ENCODE measurements at places on chromosomes 12 and 14. TPM values are rescaled to one million over a fixed set of nuclear protein-coding genes. Genes with fewer than 3 reads are reported as not detected.

ALDH2 gene
- polyA plus RNA-seq = 44.5 TPM

DNA sequence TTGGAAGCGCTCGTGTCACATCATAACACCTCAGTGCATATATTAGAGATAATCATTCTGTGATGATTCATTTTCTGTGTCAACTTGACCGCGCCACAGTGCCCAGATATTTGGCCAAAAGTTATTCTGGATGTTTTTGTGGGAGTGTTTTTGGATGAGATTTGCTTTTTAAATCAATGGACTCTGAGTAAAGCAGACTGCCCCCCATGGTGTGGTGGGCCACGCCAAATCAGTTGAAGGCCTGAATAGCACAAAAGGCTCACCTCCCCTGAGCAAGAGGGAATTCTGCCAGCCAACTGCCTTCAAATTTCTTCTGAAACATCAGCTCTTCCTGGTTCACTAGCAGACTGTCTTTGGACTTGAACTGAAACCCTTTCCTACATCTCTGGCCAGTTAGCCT lies 24.6 kb upstream of the MAP3K9 start:
- no peak for DNase-seq

DNA sequence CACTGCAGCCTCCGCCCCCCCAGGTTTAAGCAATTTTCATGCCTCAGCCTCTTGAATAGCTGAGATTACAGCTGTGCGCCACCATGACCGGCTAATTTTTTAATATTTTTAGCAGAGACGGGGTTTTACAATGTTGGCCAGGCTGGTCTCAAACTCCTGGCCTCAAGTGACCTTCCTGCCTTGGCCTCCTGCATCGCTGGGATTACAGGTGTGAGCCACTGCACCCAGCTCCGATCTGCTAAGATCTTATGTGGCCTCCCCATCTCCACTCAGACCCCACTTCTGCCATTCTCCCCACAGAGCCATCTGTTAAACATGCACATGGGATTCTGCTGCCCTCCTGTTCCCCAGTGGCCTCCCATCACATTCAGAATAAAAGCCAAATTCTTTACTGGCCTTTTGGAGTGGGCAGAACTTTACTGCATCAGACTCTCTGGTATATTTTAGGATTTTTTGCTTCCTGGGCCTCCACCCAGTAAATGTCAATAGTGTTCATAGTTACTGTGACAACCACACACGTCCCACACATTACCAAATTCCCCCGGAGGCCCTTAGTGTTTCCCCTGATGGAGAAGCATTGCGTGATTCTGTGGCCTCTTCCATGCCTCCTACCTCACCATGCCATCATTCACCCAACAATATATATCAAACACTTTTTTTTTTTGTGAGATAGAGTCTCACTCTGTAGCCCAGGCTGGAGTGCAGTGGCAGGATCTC lies 96.3 kb downstream of the PTPN11 start:
- peak; percentile 1 for DNase-seq

DNA sequence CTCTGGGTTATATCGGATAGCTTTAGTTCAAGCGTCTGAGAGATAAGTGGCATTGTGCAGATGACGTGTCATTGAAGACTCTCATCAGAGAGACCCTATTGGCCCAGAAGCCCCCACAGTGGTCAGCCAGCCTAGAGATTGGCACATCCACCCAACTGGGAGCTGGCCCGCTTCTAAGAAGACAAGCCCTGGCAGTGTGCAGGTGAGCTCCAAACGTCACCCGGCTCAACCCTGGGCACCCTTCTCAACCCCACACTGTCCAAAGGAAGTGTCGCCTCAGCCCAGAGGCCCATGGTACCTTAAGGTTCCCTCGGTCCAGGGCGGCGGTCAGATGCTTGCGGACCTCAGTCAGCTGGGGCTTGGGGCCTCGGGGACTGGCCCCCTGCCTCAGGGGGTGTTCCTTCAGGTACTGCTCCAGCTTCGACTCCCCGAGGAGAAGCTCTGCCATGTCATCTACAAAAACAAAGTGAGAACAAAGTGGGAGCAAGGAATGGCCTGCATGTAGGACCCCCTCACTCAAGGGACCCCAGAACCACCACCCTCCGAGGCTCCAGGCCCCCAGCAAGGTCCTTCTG lies 30.3 kb downstream of the TTC7B start:
- no peak for DNase-seq

TAS2R7 gene
- not detected for polyA plus RNA-seq

VRTN gene
- polyA plus RNA-seq = not detected

DNA sequence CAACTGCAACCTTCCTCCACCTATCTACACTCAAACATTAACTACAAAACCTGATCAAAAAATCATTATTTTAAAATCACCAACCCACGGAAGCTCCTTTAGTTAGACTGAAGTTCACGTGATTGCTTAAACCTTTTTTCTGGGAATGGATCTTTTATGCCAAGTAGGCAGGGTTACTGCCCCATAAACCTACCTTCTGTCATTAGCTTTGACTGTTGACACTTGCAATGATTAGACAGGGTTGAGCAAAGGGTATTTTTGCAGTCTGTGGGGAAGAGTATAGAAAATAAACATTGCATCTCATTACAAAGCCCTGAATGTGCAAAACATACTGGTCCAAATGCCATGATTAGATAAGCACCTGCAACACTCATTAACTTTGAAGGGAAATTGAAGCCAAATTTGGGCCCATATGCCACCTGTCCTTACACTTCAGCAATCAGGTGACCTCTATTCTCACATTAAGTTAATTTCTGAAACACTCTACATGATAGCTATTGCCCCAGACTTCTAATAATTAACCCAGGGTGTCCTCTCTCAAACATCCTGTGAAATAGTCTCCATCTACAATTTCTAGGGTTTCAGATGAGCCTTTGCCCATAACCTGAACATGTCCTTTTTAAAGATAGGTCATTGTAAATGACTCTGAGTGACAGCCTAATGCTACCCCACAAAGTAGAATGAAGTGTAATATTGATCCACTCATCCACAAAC lies 156.0 kb upstream of the PLEKHG7 start:
- no peak for DNase-seq

GRCh38 chr14:66234411-66234810 lies 251.8 kb upstream of the CCDC196 start:
- no peak for DNase-seq

- DNase-seq = no peak
Measured at GRCh38 chr12:119841433-119842210, 35.5 kb downstream of the CIT start.

ETV6 gene
- polyA plus RNA-seq = 10.7 TPM

- no peak for DNase-seq
Measured at GRCh38 chr12:102521662-102522277, 41.4 kb upstream of the IGF1 start.

DNA sequence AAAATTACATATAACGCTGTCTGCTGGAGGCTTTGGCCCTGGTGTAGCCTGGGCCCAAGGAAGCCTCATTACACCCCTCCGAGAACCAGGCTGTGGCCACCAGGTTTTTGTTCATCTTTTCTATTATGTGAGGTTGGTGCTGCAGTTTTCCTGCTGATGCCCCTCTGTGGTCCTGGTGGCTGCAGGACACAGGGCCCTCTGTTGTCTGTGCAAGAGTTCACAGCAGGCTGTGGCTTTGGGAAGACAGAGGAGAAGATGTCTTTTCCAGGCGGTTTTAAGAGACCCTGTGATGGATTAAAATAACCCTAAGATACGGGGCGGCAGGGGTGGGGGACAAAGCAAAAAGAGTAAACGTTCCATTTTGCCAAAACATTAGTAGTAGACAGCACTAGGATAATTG lies 121.5 kb downstream of the ADGRD1 start:
- DNase-seq = no peak

DNA sequence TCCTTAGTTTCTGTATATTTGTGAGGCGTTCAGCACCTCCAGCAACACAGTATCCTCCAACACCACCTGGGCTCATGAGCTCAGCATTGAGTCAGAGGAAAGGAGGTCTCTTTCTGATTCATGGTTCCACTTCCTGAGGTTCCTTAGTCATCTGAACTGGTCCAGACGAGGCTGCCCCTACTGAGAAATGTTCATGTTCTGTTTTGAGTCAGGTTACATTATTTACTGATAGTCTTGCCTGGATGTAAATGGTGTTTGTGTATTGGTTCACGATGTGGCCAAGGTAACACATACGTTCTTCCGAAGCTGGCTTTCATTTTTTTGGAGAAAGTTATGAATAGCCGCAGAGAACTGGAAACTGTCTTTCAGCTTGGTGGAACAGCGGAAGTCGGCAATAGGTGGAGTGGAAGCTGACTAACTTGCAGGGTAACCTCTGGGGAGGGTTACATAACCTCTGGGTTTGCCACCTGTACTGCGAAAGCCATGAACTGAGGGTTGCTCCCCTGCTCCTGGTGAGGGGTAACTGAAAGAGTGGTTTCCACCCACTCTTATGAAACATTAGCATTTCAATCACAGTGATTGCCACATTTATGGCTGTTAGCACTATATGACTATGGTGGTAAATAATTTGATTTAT lies 42.2 kb upstream of the MANSC4 start:
- DNase-seq = no peak

DNA sequence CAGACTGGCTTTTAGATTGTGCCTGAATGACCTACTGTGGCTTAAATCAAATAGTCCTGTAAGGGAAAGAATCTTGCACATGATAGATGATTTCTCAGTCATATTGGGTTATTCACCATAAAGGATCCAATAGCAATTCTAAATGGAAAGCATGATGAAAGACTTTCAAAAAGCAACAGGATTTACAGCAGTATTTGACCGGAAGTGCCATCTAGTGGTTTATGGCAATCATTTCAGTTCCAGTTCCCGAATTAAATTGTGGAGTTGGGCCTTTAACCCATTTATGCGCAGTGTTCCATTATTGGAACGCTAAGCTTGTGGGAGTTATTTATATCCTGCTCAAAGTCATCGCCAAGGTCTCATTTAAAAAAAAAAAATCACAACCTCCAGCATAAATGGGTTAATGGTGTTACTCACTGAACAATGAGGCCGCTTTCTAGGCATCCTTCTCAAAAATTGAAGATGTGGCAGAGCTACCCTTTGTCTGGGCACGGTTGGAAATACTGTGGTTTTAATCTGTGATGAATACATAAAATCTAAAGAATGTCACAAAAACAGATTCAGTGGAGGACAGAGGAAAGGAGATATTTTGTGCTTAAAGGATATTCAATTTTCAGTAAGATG lies 60.8 kb upstream of the REP15 start:
- DNase-seq = no peak

DNA sequence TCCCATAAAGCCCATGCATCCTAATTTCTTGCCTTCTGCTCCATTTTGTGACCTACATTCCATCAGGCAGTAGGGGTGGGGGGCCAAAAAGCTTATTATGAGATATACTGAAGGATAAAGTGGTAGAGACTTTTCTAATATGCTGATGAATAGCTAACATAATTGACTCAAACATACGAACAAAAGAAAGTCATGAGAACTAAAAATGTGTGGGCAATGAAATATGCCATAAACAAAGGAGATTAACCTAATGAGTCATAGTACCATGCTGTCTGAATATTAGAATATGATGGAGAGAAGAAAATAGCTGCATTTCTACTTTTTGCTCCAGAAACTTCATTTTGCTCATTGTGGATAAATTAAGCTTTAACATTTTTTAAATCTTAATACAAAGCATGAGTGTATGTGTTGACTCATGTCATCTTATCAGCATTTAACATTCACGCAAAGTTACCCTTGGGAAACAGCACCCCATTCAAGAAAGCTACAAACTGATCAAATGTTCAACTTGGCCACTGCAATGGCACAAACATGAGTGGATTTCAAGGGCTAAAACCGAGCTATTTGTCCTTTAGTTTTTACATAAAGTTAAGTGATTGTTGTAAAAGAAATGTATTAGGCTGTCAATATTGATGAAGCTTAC lies 64.0 kb upstream of the DIO2 start:
- no peak for DNase-seq

SYT1 gene
- 1.3 TPM for polyA plus RNA-seq

ZDHHC22 gene
- polyA plus RNA-seq = not detected

DNA sequence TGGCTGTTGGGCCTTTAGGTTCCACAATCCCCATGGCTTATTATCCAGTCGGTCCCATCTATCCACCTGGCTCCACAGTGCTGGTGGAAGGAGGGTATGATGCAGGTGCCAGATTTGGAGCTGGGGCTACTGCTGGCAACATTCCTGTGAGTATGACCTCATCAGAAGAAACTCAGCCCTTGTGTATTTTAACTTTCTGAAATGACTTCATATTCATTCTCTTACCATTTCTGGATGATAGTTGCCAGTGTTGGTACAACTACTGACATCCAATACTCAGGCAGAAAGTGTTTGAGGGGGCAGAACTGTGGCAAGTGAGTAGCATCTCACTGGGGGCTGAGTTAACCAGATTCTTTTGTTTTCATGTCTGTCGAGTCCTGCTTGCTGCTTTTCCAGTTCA lies 2.3 kb downstream of the DAZAP2 start:
- DNase-seq = no peak

YEATS4 gene
- polyA plus RNA-seq = 7.8 TPM

SRRM4 gene
- not detected for polyA plus RNA-seq

GRCh38 chr14:93785423-93785822 lies 2.9 kb downstream of the PRIMA1 start:
- no peak for DNase-seq

MYBPC1 gene
- polyA plus RNA-seq = not detected

GLI1 gene
- polyA plus RNA-seq = 5.9 TPM

Data from BJ (cell line).